Gastrocnemius medialis (tissue), 4 donors: ENCODE measurements at places on chromosomes 4 and X. TPM values are rescaled to one million over a fixed set of nuclear protein-coding genes. Genes with fewer than 3 reads are reported as not detected.
A peak's percentile ranks its signal among the peaks of the same experiment; 100 is the strongest.

DNA sequence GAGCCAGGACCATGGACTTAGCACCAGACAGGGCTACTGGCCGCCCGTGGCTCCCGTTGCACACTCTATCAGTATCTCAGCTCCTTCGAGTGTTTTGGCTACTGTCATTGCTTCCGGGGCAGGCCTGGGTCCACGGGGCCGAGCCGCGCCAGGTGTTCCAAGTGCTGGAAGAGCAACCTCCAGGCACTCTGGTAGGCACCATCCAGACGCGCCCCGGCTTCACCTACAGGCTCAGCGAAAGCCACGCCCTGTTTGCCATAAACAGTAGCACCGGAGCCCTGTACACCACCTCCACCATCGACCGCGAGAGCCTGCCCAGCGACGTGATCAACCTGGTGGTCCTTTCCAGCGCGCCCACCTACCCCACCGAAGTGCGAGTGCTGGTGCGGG lies 1.6 kb downstream of the FAT4 start:
- H3K27ac ChIP-seq, result peak overlapping the region; percentile 88
- H3K36me3 ChIP-seq, result no peaks in the 10 kb centered on the region
- no peaks in the 10 kb centered on the region for H3K27me3 ChIP-seq
- peak overlapping the region; percentile 96 for H3K4me3 ChIP-seq
- H3K4me1 ChIP-seq, result peaks cover 17% of the 10 kb centered on the region
- peak; percentile 26 for DNase-seq

DNA sequence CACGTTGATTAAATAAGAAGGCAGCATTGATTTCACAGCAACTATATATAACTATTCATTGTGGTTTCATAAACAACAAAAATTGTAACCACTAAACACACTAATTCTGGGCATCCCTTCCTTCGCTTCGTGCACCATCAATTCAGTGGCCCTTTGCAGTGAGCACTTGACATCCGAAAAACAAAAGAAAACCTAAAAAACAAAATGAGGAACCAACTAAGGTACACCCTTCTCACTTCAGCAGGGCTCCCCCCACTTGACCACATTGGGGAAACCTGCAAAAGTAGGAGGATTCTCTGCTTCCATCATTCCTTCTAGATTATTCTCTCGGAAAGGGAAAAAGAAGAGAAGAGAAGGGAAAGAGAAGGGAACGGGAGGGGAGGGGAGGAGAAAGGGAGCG lies 28.3 kb downstream of the NBDY start:
- no peaks in the 10 kb centered on the region for H3K4me1 ChIP-seq
- no peaks in the 10 kb centered on the region for H3K36me3 ChIP-seq
- H3K27me3 ChIP-seq, result no peaks in the 10 kb centered on the region
- no peak overlapping the region for H3K4me3 ChIP-seq

The MAGEA10 gene
- total RNA-seq, result not detected

DNA sequence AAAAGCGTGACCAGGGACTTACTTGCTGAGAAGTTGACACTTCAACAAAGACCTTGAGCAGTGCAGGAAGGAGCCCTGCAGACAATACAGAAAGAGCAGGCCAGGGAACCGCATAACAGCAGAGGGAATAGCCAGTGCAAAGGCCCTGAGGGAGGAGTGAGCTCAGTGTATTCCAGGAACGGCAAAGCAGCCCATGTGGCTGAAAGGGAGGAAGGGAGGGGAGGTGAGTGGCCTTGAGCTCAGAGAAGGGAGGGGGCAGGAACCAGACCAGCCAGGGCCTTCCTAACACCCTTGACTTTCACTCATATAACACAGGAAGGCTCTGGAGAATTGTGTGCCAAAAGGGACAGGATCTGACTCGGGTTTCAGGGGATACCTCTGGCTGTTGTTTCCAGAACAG lies 112.2 kb downstream of the BCOR start:
- H3K4me1 ChIP-seq, result no peaks in the 10 kb centered on the region
- H3K27ac ChIP-seq, result no peak overlapping the region
- no peaks in the 10 kb centered on the region for H3K36me3 ChIP-seq
- no peak for DNase-seq
- no peak overlapping the region for H3K4me3 ChIP-seq
- H3K27me3 ChIP-seq, result no peaks in the 10 kb centered on the region

GRCh38 chrX:42697544-42697943 lies 80.4 kb downstream of the PPP1R2C start:
- no peak overlapping the region for H3K4me3 ChIP-seq
- H3K27me3 ChIP-seq, result peaks cover 3% of the 10 kb centered on the region
- H3K4me1 ChIP-seq, result no peaks in the 10 kb centered on the region
- no peak for DNase-seq

GRCh38 chrX:147478899-147479298 lies 432.8 kb upstream of the FMR1 start:
- H3K27me3 ChIP-seq, result no peaks in the 10 kb centered on the region
- no peak overlapping the region for H3K4me3 ChIP-seq
- no peaks in the 10 kb centered on the region for H3K36me3 ChIP-seq
- H3K4me1 ChIP-seq, result no peaks in the 10 kb centered on the region
- no peak overlapping the region for H3K27ac ChIP-seq

DNA sequence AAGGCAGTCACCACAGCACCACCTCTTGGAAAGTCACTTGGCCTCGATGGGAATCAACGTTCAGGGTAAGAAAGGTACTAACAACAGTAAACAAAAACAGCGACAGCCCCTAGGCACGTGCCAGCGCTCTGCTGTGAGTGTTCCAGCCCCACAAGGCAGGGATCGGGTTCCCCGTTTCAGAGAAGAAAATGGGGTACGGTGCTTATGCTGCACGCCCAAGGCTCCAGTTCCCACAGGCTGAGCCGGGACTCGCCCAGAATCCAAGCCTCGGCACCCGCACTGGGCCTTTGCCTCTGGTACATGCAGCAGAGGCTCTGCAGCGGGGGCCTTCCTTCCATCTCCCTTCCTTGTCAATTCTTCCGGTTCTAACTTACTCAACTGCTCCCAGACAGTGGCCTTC lies 37.3 kb downstream of the WDR1 start:
- H3K27ac ChIP-seq, result no peak overlapping the region
- DNase-seq, result no peak
- H3K4me1 ChIP-seq, result peaks cover 8% of the 10 kb centered on the region
- no peaks in the 10 kb centered on the region for H3K27me3 ChIP-seq
- no peaks in the 10 kb centered on the region for H3K36me3 ChIP-seq

DNA sequence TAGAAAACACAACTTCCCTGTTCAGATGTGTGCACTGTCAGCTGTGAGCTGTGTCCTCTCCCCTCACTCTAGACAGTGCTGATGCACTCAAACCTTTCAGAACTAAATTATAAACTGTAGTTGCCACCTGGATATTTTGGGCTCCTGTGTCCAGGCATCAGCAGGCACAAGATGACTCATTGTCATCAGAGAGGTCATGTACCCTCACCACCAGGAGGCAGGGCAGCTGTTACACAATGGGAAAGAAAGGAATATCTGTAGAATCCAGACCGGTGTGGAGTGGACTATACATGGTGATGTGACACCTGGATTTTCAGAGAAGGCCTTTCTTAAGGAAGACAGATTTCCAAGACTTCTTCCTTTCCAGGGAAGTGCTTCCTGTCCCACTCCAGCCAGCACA lies 854.4 kb upstream of the AGA start:
- no peak overlapping the region for H3K27ac ChIP-seq
- no peaks in the 10 kb centered on the region for H3K36me3 ChIP-seq
- H3K4me1 ChIP-seq, result no peaks in the 10 kb centered on the region
- no peaks in the 10 kb centered on the region for H3K27me3 ChIP-seq
